HFFc6 (cell line): ENCODE measurements at places on chromosomes 6 and 20. TPM values are rescaled to one million over a fixed set of nuclear protein-coding genes. Genes with fewer than 3 reads are reported as not detected.

- no peak overlapping the region for H3K27ac ChIP-seq
- DNase-seq: no peak
- H3K4me3 ChIP-seq: no peak overlapping the region
- H3K4me1 ChIP-seq: peaks cover 7% of the 10 kb centered on the region; the same call in 1 of the 2 replicates
These were observed 202.2 kb downstream of the ATXN1 start for GRCh38 chr6:16559071-16559470.

DNA sequence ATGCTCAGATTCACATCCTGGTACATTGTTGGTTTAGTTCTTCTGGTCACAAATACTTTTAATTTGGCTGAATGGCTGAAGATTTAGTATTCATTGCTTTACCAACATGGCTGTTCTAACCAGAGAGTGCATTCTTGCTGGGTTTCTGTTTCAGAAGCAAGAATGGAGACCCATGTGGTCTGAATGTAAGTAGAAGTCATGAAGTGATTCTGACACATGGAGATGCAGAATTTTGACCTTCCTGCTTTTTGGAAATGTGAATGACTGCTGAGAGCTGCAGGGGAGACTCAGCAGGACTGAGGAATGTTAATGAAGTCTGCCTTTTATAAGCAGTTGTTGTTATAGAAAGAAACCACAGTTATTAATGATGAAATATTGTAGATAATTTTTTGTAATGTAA is 576.1 kb upstream of the MARCKS start:
- peaks cover 8% of the 10 kb centered on the region for H3K36me3 ChIP-seq
- peak; percentile 37 for DNase-seq
- H3K4me1 ChIP-seq: peaks cover 26% of the 10 kb centered on the region
- H3K27me3 ChIP-seq: peaks cover 2% of the 10 kb centered on the region; the same call in 1 of the 2 replicates
- peak overlapping the region; percentile 37; the same call in 1 of the 2 replicates for H3K27ac ChIP-seq

DNA sequence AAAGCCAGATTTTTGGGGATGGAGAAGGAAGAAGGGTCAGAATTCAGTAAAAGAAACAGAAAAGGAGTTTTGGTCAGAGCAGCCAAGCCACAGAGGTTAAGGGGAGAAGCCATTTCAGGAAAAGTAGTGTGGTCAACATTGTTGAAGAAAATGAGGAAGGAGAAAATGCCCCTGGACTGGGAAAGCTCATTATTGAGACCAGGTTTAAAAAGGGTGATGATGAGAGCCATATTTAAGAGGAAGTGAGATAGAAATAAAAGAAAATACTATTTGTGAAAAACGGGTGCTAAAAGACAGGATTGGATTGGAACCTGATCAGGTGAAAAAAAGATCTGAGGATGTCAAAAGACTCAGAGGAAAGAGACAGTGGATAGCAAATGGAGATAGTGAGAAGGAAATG is 75.8 kb downstream of the CEP162 start:
- no peak for DNase-seq
- no peaks in the 10 kb centered on the region for H3K36me3 ChIP-seq
- no peak overlapping the region for H3K4me3 ChIP-seq
- no peaks in the 10 kb centered on the region; the same call in 1 of the 2 replicates for H3K27me3 ChIP-seq
- no peak overlapping the region for H3K27ac ChIP-seq

The GTSF1L gene
- total RNA-seq: not detected in 3 replicates

The NOTCH4 gene
- total RNA-seq: 0.37 to 0.52 TPM (median 0.47 TPM) in 3 replicates

DNA sequence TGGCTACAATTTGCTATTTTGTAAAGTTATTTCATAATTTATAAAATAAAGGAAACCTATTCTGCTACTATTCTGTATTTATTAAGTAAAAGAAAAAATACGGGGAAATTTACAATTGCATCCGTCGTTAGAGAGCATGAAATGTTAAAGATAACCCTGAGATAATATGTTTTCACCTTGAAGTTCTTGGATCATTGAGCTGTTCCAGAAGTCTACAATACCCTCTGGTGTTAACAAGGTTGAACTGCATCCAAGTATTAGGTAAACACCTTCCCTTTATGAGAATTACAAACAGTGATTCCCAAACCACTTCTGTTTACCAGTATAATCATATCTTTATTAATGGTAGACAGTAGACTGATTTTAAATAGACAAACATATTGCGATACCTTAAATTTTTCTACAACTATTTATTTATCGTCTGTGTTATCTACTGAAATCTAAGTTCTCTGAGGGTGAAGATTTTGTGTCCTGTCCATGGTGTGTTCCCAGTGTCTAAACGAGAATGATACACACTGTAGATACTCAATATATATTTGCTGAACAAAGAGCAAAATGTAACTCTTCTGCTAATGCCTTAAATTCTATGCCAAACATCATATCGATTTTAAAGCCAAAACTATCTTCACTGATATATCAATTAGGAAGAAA is 28.2 kb downstream of the TBC1D32 start:
- peak; percentile 25 for DNase-seq
- H3K27me3 ChIP-seq: no peaks in the 10 kb centered on the region
- peaks cover 15% of the 10 kb centered on the region for H3K4me1 ChIP-seq

The REM1 gene
- not detected in 3 replicates for total RNA-seq

- no peak overlapping the region for H3K27ac ChIP-seq
- no peaks in the 10 kb centered on the region for H3K4me1 ChIP-seq
- peaks cover 8% of the 10 kb centered on the region for H3K27me3 ChIP-seq
- H3K4me3 ChIP-seq: no peak overlapping the region
- peak; percentile 44 for DNase-seq
These were observed 89.1 kb upstream of the PHACTR3 start for GRCh38 chr20:59515013-59515905.

The PAK1IP1 gene
- 16.6 to 22.0 TPM (median 18.9 TPM) in 3 replicates for total RNA-seq

- H3K4me3 ChIP-seq: peak overlapping the region; percentile 81
- H3K27ac ChIP-seq: peak overlapping the region; percentile 67; the same call in 1 of the 2 replicates
- H3K4me1 ChIP-seq: peaks cover 27% of the 10 kb centered on the region
- H3K36me3 ChIP-seq: no peaks in the 10 kb centered on the region
- H3K27me3 ChIP-seq: peaks cover 5% of the 10 kb centered on the region
These were observed 43.4 kb upstream of the ESR1 start for GRCh38 chr6:151763938-151764680.

The LGSN gene
- total RNA-seq: not detected in 3 replicates

DNA sequence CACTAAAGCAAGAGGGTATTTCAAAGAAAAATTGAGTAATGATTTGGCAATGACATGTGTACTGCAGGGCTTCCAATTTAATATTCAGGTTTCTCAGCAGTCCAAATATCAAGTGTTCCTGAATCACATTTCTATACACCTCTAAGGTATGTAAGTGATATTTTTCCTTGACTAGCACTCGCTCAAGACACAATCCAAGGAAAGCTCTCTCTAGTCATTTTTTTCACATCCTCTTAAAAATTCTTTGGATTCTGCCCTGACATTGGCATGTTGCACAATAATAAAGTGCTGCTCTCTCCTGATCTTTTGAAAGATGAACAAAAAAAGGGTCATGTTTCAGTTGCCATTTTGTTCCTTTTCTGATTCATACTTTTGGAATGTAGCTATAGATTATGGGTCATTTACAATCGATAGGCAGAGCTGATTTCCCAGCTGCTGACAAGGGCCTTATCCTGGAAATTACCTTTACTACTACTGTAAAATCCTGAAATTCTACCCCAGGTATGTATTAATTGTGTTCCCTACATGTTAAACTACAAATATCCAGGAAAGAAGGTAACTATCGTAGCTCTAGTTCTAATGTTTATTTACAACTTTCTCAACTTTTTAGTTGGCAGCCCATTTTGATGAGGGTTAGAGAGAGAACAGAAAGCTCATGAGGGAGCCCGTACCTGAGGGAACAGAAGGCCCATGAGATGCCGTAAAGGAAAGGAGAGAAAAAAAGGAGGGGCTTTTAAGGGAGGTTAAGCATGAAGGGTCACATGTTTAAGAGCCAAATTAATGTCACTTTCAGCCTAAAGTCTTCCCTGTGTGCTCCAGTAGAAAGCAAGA is 22.2 kb upstream of the ADGRG6 start:
- peak overlapping the region; percentile 29; the same call in 1 of the 2 replicates for H3K27ac ChIP-seq
- peak overlapping the region; percentile 28 for H3K4me3 ChIP-seq
- H3K27me3 ChIP-seq: no peaks in the 10 kb centered on the region
- peaks cover 12% of the 10 kb centered on the region; the same call in 1 of the 2 replicates for H3K36me3 ChIP-seq
- peaks cover 48% of the 10 kb centered on the region for H3K4me1 ChIP-seq

- no peak for DNase-seq
- H3K27me3 ChIP-seq: peaks cover 2% of the 10 kb centered on the region; the same call in 1 of the 2 replicates
- H3K27ac ChIP-seq: no peak overlapping the region
- H3K4me1 ChIP-seq: no peaks in the 10 kb centered on the region
- peaks cover 5% of the 10 kb centered on the region for H3K36me3 ChIP-seq
These were observed 208.2 kb downstream of the DLL1 start for GRCh38 chr6:170082531-170083187.

DNA sequence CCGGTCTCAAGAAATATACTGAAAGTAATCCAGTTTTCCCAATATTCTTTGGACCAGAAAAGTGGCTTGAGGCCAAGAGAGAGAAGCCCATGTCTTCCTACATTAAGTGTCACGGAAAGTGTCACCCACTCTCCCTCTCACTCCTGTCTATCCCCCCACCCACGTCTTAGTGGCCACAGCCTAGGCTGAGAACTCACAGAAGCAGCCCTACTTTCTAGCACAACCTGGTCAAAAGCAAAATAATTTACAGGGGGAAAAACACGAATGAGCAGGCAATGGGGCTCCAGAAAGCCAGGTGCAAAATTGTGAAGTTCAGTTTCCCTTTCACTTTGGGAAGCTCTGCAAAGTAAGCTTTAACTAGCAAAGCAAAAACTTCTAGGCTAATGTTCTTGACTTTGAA is 118.0 kb downstream of the OPRM1 start:
- peaks cover 8% of the 10 kb centered on the region for H3K27me3 ChIP-seq
- peak overlapping the region; percentile 55; the same call in 1 of the 2 replicates for H3K4me3 ChIP-seq
- H3K4me1 ChIP-seq: 0 out of 2 replicates have a peak, but pooled peaks cover 15% of the 10 kb centered on the region
- no peak overlapping the region for H3K27ac ChIP-seq
- H3K36me3 ChIP-seq: no peaks in the 10 kb centered on the region

The NR2E1 gene
- not detected in 3 replicates for total RNA-seq

- H3K4me3 ChIP-seq: no peak overlapping the region
- H3K27ac ChIP-seq: no peak overlapping the region
- H3K4me1 ChIP-seq: peaks cover 32% of the 10 kb centered on the region
These were observed 18.0 kb upstream of the MYL9 start for GRCh38 chr20:36523341-36523740.

- H3K4me3 ChIP-seq: no peak overlapping the region
- no peak overlapping the region; the same call in 1 of the 2 replicates for H3K27ac ChIP-seq
- H3K27me3 ChIP-seq: peaks cover 1% of the 10 kb centered on the region; the same call in 1 of the 2 replicates
These were observed 87.9 kb downstream of the MMS22L start for GRCh38 chr6:97195117-97195516.

DNA sequence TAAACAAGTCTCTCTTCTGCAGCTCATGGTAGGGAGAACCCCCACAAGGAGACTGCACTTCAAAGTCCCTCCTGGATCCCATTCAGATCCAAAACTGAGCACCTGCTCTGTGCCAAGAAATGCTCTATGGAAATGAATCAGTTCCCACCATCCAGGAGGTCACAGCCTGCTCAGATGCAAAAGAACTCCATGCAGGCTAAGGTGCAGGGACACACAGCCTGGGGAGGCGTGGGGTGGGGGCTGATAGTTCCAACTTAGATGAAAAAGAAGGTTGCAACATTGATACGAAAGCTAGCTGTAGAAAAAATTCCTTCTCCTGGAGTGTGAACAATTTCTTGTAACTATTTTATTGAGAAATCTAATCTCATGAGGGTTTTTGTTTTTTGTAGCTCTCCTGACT is 111.0 kb upstream of the TMEM170B start:
- H3K36me3 ChIP-seq: no peaks in the 10 kb centered on the region
- no peak overlapping the region for H3K27ac ChIP-seq
- DNase-seq: no peak
- no peak overlapping the region for H3K4me3 ChIP-seq
- H3K4me1 ChIP-seq: peaks cover 84% of the 10 kb centered on the region
- no peaks in the 10 kb centered on the region for H3K27me3 ChIP-seq

The NKAIN4 gene
- not detected in 2 replicates for total RNA-seq

DNA sequence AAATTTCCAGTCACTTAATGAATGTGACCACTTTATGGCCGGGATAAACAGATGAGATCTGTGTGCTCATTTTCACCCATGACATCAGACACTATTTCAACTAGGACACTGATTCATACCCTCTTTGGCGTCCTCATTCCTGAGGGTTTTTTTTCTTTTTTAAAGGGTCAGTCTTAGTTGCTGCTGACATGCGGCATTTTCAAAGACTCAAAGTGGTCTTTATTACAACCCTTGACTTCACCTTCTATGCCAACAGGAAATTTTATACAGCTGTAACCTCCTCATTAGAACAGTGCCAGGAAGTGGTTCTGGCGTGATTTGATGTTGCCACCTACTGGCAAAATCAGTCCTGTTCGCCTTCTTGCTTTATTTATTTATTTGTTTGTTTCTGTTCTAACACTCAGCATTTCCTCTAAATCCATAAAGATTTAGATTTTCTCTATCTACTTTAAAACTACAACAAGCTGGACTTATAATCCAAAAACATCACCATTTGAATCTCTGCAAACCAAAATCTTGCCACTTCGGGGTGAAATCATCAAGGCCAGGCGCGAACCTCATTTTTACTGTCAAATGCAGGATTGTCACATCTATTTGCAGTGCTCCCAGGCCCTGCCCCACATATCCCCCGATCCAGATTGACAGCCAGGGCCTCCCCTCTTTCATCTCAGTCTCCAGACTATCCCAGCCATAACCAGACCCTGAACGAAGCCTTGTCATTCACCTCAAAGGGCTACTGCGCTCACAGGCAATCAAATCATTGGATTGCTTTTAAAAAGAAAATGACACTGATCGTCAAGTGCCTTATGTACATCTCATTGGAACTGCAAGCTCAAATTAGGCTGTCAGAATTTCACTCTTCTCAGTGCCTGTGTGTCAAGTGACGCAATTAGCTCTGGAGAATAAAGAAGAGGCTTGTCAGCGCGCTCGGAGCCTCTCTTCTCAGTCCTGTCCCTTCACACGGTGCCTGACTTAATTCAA is 77.5 kb downstream of the C6orf118 start:
- H3K4me3 ChIP-seq: no peak overlapping the region; the same call in 1 of the 2 replicates
- no peak for DNase-seq

DNA sequence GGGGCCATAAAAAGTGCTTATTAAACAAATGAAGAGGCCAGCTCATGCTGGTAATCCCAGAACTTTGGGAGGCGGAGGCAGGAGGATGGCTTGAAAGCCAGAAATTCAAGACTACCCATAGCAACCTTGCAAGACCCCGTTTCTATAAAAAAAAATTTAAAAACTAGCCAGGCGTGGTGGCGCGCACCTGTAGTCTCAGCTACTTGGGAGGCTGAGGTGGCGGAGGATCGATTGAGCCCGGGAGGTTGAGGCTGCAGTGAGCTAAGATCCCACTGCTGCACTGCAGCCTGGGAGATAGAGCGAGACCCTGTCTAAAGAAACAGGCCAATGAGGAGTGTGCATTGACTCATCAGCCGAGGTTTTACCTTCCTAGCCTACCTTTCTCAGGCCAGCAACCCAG is 15.2 kb downstream of the NPEPL1 start:
- DNase-seq: no peak
- no peaks in the 10 kb centered on the region for H3K4me1 ChIP-seq
- H3K27ac ChIP-seq: no peak overlapping the region
- peaks cover 15% of the 10 kb centered on the region for H3K36me3 ChIP-seq

- H3K36me3 ChIP-seq: peaks cover 35% of the 10 kb centered on the region
- no peak for DNase-seq
These were observed 78.9 kb downstream of the THBS2 start for GRCh38 chr6:169174516-169175359.

GRCh38 chr6:14037402-14038277 is 79.9 kb upstream of the CD83 start:
- H3K36me3 ChIP-seq: no peaks in the 10 kb centered on the region
- H3K4me3 ChIP-seq: peak overlapping the region; percentile 40
- peaks cover 10% of the 10 kb centered on the region for H3K27me3 ChIP-seq
- DNase-seq: peak; percentile 73
- H3K27ac ChIP-seq: peak overlapping the region; percentile 63

The RWDD2A gene
- total RNA-seq: 4.3 and 4.7 TPM in 2 replicates
